Activated CD4-positive, CD25-positive, alpha-beta regulatory T cell (primary cell): ENCODE measurements at places on chromosomes 3 and 15.

DNA sequence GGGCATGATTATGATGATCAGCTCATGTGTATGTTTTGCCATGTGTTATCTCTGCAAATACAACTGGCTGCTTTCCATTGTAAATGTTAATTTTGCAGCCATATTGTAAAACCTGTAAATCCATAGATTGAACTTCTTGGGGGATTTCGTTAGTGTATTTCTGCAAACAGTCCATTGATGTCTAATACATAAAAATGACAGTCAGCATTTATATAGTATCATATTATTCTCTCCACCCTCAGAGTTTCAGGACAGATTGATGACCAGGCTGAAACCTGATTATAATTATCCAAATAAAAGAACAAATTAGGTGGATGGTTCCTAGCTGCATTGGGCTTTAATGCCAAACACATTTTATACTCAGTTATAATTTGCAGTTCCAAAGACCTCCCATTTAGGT, 276.8 kb downstream of the FEZF2 start:
- no peak for DNase-seq

DNA sequence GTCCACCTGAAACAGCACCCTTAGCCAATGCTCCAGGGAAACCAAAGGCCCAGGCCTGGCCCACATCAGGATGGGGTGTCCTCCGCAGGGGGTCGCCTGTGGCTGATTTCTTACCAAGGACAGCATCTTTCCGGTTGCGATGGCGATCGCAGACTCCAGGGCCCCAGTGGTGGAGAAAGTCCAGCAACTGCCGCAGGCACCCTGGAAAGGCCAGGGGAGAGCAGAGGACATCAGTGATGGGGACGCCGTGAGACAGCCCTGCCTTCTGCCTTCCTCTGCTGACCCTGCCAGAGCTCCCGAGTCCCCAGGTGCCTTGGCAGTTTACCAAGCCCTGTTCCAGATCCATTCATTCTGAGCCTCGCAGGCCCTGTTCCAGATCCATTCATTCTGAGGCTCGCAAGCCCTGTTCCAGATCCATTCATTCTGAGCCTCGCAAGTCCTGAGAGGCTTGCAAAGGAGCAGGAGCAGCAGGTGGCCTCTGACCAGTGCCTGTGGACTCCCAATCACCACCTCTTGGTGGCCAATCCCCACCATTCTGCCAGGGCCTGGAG, 12.5 kb downstream of the CTSH start:
- DNase-seq: no peak

- no peak for DNase-seq
Measured at GRCh38 chr15:56957812-56958406, 39.5 kb downstream of the TCF12 start.

DNA sequence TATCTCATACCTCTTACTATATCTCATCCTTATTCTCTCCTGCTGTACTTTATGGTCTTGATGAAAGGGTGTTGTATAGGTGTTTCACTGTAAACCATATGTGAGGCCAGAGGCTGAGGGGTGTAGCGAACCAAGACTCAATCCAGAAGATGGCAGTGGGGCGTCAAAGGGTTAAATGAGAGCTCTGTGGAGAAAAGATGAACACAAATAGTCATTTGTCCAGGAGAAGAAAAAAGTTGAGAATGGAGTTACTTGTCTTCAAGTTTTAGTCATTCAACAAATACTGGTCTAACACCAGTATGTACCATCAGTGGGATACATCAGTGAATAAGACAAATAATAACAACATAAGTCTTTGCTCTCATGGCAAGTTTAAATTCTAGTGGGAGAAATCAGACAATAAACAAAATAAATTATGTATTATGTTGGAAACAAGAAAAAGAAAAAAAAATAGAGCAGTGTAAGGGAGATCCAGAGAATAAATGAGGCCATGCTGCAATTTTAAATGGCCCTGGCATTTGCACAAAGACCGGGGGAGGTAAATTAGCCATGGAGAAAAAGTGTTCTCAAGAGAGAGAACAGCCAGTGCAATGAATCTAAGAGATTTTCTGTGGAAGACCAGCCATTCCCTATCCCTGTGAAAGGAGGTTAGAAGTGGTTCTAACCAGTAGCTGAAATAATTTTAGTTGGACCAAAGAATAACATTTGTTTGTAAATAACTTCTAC, 77.0 kb upstream of the UMPS start:
- DNase-seq: no peak

GRCh38 chr3:38640661-38641452, 8.6 kb downstream of the SCN5A start:
- DNase-seq: no peak

DNA sequence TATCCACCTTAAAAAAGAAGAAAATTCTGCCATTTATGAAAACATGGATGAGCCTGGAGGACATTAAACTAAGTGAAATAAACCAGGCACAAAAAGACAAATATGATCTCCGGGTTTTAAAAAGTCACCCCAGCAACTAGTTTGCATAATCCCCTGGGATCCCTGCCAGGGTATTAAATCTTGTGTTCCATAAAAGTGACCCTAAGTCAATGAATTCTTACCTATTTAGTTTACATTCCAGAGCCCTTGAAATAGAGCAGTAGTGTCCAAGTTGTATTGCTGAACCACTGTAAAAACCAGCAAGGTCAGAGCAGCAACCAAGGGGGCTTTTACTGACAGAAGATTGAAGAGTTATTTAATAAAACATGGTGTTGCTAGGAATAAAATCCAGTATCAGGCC, 716.8 kb upstream of the BCHE start:
- DNase-seq: no peak

- no peak for DNase-seq
Measured at GRCh38 chr3:113914646-113915045, 33.2 kb upstream of the ZDHHC23 start.

DNA sequence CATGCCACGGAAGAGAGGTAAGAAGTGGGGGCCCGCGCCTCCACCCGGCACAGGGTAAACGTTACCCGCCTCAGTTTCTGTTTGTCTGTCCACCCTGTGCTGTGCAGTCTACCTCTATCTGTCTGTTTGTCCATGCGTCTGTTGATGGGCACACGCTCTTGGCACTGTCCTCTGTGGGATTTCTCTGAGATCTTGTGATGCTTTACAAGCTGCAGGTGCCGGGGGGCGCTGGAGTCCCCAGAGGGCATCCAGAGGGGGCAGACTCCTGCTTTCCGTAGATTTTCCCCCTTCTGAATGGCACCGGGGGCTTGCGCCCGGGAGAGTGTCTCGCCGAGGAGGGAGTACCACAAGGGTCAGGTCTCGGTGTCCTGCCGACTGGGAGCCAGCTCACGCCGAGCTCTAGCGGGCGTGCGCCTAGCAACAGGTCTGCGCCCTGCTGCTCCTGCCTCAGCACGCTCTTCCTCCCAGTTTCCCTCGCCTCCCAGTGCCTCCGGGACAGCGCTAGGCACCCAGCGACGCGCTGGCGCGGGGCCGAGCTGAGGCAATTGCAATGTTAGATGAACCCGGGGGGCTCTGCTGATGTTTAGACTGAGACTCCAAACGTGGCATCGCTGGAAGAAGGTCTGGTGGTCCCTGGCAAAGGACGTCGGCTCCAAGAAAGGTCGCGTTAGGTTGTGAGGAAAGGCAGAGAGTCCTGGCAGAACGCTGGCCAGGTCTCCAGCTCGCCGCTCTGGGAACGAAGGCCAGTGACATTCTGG, 667 bp downstream of the CEMIP start:
- no peak for DNase-seq
